Pons (tissue), 1 donor: ENCODE measurements at places on chromosomes 6 and 20.
A peak's percentile ranks its signal among the peaks of the same experiment; 100 is the strongest.

DNA sequence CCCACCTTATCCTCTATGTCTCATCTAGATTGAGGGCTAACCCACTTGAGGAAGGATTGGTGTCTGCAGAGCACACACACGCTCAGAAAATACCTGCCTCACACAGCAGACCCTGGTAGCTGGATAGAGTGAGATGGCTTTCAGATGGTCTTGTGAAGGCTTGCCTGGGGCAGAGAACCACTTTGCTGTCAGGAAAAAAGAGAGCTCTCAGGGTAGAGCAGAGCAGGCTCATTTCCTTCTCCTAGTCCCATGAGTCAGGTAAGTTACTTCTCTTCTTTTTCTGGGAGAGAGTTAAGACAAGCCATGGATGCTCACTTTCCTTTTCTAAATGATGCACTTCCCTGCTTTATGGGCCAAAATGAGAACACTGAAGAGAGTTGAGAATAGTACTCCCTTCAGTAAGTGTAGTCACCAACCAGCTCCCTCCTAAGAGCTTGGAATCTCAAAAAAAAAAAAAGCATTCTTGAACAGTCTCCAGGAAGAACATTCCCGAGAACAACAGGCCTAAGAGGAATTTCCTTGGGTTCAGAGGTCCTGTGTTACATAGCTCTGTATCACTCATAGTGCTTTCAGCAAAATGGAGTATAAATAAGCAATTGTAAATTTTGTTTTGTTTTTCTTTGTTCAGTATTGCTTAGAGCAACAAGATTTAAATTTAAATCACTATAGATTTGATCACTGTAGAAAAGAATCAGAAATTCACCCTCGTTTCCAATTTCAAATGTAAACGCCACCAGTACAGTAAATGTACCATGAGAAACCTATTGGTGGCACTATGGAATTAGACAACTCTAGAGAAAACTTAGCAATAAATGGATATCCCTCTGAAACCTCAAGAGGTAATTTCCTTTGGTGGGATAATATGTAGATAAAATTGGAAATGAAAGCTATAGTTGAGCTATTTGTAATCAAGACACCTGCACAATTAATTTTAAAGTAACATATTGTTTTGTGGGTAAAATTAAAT is 530.3 kb downstream of the RFPL4B start:
- DNase-seq = peak; percentile 45

GRCh38 chr6:19279273-19279684 is 557.9 kb upstream of the ID4 start:
- no peak for DNase-seq

DNA sequence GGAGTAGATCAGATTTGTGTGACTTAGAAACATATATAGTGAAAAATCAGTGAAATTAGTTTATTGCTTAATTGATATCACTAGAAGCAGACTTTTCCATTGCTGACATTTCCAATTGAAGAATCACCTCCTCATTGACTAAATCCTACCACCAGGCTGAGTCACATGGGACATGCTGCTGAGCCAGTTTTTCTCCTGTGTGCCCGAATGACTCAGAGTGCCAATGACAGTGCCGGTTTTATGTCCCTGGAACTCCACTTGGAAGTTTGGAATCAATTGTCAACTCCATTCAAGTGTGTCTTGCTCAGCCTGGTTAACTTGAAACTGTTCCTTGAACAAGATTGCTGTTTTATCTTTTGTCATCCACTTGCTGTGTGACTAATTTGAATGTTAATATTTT is 316.1 kb upstream of the PRDM1 start:
- no peak for DNase-seq

DNA sequence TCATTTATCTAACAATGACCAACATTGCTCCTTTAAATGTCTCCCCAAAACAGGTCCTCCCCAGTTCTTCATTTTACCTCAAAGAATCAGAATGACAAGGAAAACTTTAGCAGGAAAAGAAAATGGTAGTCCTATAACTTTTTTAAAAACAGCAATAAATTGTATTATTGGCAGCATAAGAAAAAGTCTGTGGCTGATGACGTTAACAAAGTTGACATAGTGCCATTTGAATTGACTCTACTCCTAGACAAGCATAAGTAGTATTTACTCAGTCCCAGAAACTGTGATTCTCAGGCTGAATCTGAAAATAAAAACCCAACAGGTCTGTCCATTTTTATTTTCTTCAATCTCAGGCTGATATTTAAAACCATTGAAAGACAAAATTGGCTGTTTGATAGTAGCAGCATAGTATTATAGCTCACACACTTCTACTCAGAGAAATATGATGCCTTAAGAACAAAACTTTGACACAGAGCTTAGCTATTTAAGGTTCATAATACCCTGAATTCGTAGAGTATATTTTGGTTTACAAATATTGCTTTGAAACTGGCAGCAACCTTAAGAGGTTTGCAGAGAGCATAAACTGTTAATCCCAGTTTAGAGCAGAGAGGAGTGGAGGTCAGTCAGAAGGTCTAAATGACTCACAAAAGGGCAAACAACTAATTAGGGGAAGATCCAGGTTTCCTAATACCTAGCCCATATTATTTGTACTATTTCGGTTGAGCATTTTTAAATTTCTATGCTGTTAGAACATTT is 35.0 kb upstream of the TENT5A start:
- DNase-seq = no peak

DNA sequence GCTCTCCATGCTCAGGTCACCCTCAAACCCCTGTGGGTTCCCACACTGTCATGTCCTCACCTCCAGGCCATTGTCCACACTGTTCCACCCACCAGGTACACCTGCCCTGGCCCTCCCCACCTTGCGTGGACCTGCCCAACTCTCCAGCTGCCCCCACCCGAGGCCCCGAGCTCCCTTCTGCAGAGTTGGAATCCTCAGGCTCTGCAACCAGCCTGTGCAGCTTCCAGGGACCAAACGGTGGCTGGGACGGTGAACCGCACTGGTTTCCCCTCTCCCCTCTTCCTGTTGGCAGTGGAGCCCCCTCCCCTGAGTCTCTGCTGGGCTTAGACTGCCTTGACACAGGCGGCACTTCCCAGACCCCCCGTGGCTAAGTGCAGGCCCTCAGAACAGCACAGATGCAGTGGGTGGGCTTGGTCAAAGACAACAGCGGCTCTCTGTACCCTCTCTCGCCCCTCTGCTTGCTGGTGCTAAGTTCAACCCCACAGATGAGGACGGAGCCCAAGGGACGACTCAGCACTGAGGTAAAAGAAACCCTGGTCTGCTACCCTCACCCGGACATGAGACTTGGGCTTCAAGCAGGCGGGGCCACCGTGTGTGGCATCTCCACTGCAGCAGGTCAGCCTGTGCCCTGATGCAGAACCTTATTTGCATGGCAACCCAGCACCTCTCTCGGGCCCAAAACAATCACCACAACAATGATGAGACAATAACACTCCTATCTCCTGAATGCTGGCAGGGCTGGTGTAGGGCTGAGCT is 11.0 kb downstream of the ZBP1 start:
- DNase-seq = no peak
